ENCODE measurements at places on chromosomes 6 and 20. TPM values are rescaled to one million over a fixed set of nuclear protein-coding genes. Genes with fewer than 3 reads are reported as not detected.

Gene ADGRB3
- 0.22 TPM for total RNA-seq

Gene TTK
- total RNA-seq = 0.56 TPM

Gene SUMO4
- total RNA-seq = 0.90 TPM

Gene FAM83C
- total RNA-seq = not detected

Gene OPRM1
- total RNA-seq = not detected

Gene PGC
- total RNA-seq = 0.31 TPM

Gene VSX1
- not detected for total RNA-seq

Gene CCN6
- total RNA-seq = not detected

Gene SMLR1
- total RNA-seq = 46.4 TPM

Gene SAMD10
- 3.1 TPM for total RNA-seq

Gene TCP11
- total RNA-seq = 0.31 TPM

Gene PSORS1C2
- total RNA-seq = not detected

Gene HTR1B
- total RNA-seq = not detected

Gene GPX5
- total RNA-seq = not detected

Gene HAO1
- total RNA-seq = 243 TPM

Gene TRIM40
- total RNA-seq = not detected

Gene DAAM2
- total RNA-seq = 7.5 TPM

Gene BPIFB4
- total RNA-seq = not detected

Gene COL9A3
- 7.6 TPM for total RNA-seq

Gene AK9
- total RNA-seq = 2.5 TPM

Gene TMC2
- not detected for total RNA-seq

Gene CPXM1
- total RNA-seq = not detected
